ENCODE measurements at places on chromosomes 16 and 17.

GRCh38 chr17:1480747-1481465 is 11.6 kb downstream of the MYO1C start:
- no peak for DNase-seq

DNA sequence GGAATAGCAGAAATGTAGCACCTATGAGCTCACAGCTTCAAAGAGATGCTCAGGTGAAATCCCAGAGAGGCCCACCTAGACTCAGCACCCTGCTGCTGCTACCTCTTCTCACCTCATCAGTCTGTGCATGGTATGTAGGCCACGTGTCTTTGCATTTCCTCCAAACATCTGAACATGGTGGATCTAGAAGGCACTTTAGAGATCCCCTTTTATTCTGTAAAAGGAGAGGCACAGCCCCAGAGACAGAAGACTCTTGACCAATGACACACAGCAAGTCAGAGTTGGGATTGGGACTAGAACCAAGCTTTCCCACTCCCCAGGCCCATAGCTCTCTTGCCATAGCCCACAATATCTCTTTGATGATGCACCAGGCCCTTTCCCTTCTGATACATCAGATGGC is 19.4 kb upstream of the NKD1 start:
- no peak for DNase-seq

- no peak for DNase-seq
Observed at GRCh38 chr16:22631264-22631663, 120.6 kb downstream of the NPIPB5 start.

GRCh38 chr17:75872434-75873351 is 5.7 kb downstream of the TRIM47 start:
- DNase-seq: no peak

DNA sequence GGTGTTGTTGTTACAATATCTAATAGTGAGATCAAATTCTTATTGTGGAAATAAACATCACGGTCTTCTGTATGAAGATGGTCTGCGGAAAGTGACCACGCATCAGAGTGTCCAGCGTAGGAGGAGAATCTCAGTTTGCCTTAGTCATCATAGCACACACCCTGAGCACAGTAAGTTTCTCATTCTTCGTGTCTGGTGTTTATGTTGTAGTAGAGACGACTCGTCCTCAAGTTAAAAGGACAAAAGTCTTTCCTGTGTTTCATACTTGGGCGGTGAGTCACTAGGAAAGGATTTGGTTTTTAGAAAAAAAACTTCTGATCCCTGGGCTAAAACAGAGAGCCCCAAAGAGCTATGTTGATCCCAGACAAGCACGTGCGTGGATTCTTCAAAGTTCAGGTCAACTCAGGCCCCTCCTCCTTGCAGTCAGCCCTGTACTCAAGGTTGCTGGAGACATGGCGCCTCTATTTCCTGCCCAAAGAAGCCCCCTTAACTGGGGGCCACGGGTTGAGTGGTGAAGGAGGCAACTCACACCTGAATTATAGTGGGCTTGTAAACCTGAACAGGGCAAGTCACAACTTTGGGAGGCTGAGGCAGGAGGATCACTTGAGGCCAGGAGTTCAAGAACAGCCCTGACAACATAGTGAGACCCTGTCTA is 170.4 kb downstream of the ZFHX3 start:
- DNase-seq: no peak

GRCh38 chr17:4492721-4493561 is 5.7 kb upstream of the SPNS2 start:
- DNase-seq: peak; percentile 9

DNA sequence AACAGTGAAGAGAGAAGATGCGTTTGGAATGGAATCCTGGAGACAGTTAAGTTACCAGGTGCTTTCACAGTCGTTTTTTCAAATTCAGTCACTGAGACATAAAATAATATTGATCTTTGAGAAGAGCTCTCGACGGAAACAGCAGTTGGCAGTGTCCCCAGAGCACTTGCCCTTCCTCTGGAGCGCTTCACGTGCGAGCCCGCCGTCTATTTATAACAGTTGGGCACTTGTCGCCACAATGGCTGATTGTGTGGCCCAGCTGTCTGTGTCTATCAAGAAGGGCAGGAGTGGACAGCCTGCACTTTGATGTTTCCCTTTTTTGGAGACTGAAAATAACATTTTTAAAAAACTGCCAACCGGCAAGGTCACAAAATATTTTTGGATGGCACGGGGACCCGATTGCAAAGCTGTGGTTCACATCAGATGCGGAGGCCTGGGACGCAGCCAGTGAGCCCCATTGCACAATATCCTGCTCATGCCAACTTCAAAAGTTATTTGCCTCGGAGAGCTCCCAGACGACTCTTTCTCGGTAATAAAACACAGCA is 62.9 kb downstream of the ADCY9 start:
- no peak for DNase-seq

- DNase-seq: no peak
Observed at GRCh38 chr17:75610103-75610984, 22.7 kb downstream of the MYO15B start.

DNA sequence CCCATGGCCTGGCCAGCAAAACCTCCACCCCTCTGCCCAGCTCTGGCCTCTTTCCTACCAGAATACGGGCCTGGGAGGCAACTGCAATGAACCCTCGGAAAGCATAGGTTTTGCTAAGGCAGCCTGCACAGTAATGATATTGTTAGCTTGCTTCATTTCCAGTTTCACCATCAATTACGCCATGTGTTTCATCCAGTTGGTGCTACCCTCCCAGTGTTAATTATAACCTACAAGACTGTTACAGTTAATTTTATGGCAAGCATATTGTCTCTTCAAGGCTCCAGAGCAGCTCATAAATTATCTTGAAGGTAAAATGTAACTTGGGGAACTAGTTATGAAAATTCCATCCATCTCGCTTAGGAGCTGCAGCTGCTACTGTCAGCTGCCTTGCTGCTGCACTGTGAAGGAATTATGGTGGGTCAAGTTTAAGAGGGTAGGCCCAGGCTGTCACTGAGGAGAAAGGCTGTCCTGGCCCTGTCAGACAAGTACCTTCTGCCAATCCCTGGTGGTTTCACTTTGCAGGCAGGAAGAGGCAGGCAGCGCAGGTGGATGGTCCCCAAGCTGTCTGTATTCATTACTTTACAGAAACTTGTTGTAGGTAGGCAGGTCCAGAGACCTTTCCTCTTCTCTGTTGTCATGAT is 242.9 kb downstream of the FTO start:
- DNase-seq: no peak

GRCh38 chr17:44587339-44587738 is 30.1 kb downstream of the FZD2 start:
- DNase-seq: no peak

DNA sequence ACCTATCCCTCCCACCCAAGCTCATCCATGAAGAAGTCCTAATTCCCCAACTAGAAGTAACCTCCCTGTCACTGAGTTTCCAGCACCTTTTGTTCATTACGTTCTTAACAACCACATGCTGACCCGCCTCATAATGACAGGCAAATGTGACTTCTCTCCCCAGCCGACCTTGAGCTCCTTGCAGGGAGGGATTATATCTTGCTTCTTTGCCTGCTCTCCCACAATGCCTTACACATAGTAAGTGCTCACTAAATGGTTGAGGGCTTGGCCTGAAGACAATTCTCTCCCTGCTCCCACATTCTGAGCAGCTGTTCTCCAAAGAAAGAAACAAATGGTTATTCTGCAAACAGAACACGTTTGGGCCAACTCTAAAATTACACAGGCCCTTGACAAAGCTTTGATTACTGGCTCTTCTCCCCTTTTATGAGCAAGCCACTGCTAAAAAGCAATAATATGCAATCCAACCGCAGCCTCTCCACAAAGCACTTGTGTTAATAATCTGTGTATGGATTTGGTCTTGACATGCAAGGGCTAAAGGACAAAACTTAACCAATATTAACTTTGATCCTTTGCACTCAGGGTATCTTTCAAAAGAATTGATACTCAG is 23.2 kb downstream of the SLC39A11 start:
- no peak for DNase-seq

GRCh38 chr17:15954222-15954621 is 9.3 kb downstream of the ADORA2B start:
- no peak for DNase-seq

DNA sequence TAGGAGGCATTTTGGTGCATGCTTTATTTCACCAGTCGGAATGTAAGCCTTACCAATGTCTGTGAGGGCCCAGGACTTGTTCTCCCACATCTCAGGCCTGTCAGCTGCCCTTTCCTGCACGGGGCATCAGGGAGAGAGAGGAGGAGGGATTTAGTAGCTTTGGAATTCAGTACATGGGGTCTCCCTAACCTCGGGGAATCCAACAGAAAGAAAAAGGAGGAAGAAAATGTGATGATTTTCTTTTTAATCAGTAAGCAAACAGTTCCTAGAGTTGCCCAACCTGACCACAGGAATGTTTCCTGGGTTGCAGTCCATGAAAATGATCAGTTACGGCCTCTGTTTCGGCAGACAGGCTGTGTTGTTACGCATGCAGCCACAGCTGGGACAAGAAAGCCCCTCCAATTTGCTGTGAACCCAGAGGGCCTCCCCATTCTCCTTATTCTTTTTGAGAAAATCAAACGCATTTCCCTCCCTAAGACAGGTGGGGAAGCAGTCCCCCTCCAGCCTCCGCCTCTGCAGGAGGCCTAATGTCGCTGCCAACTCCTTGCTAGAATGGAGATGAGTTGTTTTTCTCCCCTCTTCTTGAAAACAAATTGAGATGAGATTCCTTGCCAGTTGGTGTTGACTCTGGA is 53.1 kb upstream of the TANGO6 start:
- no peak for DNase-seq

DNA sequence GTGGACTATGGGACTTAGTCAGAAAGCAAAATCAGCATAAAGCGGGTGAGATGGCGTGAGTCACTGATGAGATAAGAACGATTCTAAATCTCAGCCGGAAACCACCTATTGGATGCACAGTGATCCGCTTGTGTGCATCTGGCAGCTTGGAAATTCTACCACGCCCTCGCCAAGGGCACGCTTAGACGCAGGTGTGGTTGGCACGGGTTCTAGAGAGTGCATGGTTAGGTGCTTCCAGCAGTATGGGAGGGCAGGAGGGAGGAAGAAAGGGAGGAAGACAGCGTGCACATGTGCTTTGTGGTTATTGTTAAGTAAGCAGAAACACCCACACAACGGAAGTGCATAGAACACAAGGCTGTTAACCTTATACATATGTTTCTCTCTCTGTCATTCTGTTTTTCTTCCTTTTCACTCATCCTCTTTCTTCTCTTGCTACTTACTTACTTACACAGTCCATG is 374.0 kb upstream of the ASIC2 start:
- DNase-seq: no peak

- DNase-seq: no peak
Observed at GRCh38 chr17:5794881-5795506, 210.7 kb upstream of the NLRP1 start.

DNA sequence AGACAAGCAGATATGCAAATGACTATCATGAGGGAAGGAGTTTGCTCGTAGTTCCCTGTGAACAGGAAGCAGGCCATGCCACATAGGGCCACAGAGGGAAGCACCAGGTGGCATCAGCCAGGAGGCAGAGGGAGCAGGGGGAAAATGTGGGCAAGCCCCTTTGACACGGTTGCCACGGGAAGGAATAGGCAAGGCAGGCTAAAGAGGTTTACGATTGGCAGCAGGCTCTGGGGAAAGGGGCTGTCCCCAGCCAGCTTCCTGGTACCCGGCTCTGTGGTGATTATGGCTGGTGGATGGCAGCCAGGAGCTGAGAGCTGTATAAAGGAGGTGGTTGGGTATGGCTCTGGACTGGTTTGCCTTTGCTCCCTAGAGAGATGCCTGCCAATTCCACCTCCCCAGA is 848 bp downstream of the CES3 start:
- no peak for DNase-seq

DNA sequence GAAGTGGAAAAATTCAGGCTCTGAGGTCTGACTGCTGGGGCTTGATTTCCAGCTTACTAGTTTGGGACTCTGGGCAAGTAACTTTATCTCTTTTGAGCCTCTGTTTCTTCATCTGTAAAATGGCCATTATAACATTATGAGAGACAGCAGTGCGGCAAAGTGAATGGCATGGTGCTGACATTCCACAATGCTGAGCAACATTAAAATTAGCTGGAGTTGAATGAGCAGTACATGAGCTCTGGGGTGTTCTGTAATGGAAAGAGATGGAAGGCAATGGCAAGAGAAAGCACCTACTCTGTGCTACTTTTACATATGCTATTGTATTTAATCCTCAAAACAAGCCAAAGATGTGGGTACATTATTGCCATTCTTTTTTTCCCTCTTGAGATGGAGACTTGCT is 535.7 kb upstream of the CDH11 start:
- DNase-seq: no peak

DNA sequence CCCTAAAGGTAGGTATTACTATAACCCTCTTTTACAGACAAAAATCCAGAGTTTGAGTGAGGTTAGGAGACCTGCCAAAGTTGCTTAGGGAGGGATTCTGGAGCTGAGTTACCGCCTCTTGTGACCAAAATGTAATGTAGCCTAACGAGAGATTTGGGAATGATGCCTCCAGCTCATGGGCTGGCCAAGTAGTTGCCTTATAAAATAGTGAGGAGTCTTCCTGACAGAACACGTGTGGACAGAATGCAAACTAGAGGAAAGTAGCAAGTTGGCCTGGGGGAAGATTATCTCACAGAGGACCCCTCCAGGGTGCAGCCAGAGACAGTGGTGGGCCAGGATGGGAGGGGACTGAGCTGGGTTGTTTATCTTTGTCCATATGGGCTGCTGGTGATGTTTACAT is 543.7 kb upstream of the CDH11 start:
- DNase-seq: no peak

DNA sequence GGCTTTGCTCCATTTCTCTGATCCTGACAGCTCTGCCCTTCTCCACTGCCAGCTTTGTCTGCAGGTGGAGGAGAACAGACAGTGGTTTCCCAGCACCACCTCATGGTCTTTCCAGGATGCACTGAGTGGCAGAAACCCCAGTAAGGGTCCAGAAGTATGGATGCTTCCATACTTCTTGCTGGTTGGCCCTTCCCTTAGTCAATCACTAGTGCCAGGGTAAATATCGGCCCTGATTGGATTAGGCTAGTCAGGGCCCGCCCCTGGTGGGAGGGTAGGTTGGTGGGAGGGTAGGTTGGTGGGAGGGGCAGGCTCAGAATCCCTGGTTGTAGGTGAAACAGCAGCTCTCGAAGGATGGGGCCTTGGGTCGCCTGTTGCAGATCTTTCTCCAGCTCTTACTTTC is 10.2 kb downstream of the RNF213 start:
- no peak for DNase-seq

GRCh38 chr16:89095491-89095951 is 1.9 kb downstream of the ACSF3 start:
- DNase-seq: no peak

DNA sequence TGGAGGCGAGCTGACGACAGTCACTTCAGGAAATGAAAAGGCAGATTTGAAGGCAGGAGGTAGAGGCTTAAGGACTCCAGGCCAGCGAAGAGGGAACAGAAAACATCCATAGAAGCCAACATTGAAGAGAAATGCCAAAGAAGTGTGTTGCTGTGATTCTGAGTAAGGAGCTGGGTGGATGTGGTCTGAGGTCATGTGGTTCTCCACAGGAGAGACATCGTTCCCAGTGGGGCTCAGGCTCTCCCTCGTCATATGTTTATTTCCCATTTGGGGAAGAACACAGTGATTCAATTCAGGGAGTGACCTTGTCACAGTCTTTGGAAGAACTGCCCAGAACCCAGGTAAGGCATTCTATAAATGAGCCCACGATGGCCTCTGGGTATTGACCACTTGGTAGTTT is 6.6 kb upstream of the PMP22 start:
- no peak for DNase-seq
